A172 (cell line): ENCODE measurements at places on chromosomes 2 and 18.

DNA sequence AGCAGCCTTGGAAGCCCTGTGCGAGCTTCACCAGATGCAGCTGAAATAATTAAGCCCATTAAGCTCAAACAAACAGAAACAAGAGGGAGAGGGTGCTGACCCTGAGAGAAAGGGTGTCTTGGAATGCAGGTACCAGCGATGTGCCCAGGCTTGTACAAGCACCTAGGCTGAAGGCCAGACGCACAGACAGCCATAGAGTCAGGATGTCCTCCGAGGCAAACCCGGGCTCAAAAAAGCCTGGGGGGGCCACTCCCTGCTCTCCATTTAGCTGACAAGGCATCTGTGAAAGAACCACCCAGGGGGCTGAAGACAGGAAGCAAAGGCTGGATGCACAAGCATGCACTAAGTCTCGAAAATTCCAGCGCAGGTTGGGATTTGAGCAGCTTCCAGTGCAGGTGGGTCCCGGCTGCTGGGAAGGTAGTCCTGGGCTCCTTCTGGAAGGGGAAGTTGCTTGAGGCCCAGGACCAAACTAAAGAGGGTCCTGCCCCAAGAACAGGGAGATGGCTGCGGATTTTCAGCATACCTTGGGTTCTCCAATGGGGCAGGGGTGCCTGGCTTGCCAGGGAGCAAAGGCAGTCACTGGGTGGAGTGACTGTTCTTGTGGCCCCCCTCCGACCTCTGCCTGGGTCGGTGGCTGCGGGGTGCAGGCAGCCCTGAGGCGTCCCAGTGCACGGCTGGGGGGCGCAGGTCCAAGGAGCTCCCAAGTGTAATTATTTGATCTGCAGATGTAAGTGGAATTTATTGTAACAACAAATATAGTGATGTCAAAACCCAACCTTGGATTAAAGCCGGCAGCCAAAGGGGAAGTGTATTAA is 5.9 kb downstream of the GBX2 start:
- no peak for DNase-seq

DNA sequence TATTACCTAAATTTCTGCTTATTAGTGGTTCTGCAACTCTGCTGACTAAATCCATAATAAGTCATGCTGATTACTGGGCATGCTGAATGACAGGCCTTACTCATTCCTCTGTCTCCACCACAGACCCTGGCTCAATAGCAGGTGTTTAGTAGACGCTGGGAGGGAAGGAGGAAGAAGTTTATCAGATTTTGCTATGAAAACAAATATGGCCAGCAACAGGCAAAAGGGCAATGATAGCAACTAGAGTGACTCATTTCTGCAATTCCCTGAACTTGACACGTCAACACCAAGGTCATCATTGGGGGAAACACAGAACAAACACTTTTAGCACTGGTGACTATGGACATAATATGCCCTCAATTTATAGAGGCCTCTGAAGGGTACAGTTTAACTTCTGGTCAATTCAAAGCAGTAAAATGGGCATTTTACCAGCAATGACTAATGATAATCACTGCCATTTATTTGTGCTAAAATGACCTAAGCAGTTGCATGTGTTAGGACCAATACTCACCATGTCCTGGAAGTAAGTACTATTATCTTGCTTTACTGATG is 35.2 kb downstream of the TMEM163 start:
- DNase-seq, result peak; percentile 93

GRCh38 chr2:176199902-176200301 is 11.4 kb downstream of the HOXD1 start:
- DNase-seq, result no peak

DNA sequence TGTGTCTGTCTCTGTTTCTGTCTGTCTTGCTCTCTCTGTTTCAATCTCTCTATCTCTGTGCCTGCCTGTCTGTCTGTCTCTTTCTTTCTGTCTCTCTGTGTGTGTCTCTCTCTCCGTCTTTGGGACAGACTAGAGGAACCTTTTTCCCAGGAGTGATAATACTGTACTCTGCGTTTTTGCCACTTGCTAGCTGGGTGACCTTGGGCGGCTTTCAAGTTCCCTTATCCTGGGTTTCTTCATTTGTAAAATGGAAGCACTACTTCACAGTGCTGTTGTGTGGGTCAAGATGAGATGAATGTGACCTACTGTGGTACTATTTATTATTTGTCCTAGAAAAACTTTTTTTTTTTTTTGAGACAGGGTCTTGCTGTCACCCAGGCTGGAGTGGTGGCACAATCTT is 42.4 kb downstream of the HPCAL1 start:
- no peak for DNase-seq

DNA sequence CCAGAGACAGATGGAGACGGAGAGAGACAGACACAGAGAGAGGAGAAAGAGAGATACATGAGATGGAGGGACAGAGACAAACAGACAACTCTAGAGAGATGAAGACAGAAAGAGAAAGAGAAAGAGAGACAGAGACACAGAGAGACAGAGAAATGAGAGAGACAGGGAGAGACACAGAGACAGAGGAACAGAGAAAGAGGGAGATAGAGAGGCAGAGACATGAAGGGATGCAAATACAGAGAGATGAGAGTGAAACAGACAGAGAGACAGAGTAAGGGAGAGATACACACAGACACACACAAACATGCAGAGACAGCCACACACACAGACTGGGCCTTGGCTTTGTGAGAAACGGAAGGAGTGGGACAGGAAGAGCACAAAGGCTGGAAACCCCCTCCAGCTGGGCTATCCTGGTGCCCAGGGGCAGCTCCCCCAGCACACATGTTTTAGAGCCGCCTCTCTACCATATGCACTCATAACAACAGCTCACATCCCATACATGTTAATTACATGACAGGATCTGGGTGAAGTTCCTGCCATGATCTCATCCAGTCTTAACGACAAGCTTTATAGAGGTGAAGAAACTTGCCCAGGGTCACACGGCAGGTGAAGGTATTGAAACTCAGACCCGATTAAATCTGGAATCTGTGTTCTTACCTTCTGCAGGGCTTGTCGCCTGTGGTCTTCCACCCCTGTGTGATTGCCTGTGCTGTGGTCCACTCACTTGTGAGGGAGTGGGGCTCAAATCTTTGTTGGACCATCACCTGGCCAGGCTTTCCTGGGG is 32.4 kb downstream of the IL18R1 start:
- DNase-seq, result no peak

DNA sequence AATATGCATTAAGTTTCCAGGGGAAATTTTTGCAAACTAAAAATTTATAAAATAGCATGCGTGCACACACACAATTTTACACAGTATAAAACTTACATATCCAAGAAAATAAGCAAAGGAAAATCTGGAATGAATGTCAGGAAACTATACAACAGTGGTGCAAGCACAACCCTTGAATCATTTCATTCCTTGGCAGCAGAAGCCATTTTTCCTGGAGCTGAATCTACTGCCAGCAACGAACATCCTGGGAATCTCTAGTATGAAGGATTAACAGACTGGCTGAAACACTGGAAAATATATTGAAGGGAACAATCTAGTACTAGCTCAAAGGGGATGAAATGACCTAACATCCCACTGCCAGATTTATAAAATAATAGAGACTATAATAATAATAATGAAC is 235.3 kb downstream of the DYM start:
- DNase-seq, result no peak

GRCh38 chr2:134029418-134029817 is 224.5 kb upstream of the MGAT5 start:
- no peak for DNase-seq
